ENCODE measurements at places on chromosomes 16 and 17.
A peak's percentile ranks its signal among the peaks of the same experiment; 100 is the strongest.

DNA sequence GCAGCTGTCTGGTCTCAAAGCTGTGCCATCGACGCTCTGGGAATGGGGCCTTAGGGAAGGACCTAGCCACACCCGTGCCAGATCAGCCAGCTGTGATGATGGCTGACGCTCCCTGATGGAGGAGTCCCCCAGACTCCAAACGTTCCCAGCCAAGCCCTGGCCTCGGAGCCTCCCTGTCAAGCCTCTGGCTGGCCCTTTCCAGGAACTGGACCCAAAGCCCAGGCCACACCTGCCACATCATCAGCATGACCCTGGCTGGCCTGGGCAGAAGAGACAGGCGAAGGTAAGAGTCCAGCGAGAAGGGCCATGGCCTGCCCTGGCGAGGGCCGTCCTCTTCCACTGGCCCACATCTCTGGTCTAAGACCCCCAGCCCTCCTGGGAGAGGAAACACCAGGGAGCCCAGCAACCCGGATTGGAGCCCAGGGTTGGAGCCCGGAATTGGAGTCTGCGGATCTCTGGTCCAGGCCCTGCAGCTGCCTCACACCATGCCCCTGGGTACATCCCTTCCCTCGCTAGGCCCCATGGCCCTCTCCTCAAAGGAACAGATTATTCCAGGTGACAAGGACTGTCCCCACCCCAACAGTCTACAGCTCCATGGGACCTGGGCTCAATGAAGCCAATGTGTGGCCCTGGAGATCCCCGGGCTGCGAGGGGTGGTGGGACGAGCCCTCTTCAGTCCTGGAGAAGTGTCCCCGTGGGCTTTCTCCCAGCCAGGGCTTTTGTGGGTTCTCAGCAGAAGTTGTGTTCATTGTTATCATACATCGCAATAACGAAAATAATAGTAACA, 105.1 kb upstream of the TNRC6C start:
- DNase-seq: no peak

- DNase-seq: no peak
Measured at GRCh38 chr17:80205811-80206210, 14.3 kb downstream of the SGSH start.

- no peak for DNase-seq
Measured at GRCh38 chr16:74718140-74718539, 17.5 kb upstream of the MLKL start.

DNA sequence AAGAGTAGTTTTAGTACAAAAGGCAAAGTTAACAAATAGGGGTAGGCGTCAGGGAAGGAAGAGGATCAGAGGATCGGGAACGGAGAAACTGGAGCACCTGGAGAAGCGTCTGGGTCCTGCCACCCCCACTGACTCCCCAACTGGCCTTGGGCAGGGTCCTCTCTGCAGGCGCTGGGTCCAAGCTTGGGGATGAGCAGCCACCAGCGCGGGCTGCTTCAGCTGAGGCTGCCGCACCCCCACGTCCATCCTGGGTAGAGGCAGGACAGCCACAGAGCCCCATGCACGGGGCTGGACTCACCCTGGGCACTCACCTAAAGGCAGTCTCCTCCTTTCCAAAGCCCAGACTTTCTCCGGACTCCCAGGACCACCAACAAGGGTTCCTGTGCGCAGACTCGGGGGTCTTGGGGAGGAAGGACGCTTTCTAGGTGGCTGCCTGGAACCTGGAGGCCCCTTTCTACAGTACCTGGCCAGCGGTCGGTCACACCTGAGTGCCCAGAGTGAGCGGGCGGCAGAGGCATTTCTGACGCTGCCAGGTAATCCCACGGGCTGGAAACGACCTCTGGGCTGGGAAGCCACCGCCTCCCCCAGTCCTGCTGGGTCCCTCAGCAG, 1.1 kb downstream of the HS3ST6 start:
- no peak for DNase-seq

DNA sequence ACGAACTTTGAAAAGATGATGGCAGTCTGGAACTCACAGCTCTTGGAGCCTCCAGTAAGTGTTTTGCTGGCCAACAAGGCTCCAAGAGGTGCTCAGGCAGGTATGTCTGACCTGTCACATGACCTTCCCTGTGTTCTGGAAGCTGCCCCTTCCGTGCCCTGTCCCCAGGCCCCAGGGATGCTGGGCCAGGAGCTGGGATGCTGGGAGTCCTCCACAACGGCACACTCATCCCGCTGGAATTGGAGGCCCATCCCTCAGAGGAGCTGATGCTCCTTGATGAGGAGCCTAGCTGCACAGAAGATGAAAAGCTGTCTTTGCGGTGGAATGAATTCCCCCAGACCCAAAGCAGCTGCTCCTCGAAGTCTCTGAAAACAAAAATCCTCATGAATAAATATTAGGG, 47.8 kb downstream of the HOXB1 start:
- DNase-seq: no peak

DNA sequence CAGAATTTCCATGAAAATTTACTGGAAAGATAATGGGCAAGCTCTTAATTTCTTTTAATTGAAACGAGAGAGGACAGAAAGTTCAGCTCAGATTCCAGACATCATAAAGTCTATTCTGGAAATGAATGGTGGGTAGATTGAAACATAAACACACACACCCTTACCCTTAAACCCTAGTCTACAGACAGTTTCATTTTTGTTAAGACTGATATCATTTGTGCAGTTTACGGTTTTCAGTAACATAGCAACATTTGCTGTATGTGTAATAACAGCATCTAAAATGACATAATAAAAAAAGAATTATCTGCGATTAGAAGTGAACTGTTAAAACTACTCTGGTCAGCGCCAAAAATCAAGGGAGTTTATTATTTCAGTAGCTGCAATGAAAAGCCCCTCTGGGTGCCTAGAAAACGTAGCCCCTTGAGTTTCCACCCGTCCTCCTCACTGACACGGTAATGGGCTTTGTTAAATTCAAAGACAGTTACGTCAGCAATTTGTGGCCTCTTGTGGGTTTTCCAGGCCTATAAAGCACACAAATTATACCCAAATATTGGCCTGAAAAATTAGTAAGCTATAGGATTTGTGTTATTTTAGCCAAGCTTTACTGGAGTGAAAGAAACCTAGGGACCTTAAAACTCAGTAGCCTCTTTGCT, 520.6 kb upstream of the SOX9 start:
- no peak for DNase-seq

DNA sequence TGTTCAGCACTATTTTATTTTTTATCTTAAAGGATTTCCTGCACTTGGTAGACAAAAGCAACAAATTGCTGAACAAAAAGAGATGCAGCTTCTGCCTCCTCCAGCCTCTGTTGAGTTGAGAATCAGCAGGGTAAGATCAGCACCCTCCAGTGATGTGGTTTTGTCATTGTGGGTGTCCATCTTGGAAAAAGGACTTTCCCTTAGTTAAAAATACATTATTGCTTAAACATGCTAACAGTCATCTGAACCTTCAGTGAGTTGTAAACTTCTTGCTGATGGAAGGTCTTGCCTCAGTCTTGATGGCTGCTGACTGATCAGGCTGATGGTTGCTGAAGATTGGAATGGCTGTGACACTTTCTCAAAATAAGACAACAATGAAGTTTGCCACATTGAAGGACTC, 101.2 kb downstream of the PHKB start:
- DNase-seq: no peak

DNA sequence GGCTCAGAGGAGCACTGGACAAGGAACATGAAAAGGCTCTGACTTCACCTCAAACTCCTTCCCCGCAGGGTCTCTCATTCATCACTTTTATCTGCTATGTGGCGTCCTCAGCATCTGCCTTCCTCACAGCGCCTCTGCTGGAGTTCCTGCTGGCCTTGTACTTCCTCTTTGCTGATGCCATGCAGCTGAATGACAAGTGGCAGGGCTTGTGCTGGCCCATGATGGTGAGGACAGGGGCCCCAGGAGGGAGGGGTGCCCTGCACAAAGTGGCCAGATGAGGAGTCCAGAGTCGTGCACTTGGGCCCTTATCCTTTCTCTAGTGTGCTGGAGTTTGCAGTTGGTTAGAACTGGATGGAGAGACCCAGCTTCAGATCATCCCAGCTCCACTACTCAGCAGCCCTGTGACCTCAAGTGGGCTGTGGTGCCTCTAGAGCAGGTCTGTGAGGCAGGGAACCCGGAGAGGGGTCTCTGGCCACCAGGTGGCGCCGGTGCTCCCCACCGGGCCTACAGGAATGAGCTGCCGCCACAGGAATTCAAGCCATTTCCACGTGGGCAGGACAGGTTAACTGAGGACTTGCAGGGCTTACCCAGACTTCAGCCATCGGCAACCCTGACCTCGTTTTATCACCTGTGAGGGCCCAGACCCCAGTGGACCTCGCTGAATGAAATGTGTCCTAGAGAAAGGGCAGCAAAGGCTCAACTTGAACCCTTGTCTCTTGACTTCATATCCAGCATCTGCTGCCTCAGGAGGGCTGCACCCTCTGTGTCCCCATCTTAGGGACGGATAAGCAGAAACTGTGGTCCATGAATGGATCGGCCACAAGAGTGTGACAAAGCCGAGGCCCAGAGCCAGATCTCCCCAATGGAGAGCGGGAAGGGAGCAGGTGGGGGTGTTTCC, 4.0 kb downstream of the CMTM3 start:
- peak; percentile 70 for DNase-seq

- no peak for DNase-seq
Measured at GRCh38 chr17:77036136-77036840, 104.5 kb upstream of the SEC14L1 start.

DNA sequence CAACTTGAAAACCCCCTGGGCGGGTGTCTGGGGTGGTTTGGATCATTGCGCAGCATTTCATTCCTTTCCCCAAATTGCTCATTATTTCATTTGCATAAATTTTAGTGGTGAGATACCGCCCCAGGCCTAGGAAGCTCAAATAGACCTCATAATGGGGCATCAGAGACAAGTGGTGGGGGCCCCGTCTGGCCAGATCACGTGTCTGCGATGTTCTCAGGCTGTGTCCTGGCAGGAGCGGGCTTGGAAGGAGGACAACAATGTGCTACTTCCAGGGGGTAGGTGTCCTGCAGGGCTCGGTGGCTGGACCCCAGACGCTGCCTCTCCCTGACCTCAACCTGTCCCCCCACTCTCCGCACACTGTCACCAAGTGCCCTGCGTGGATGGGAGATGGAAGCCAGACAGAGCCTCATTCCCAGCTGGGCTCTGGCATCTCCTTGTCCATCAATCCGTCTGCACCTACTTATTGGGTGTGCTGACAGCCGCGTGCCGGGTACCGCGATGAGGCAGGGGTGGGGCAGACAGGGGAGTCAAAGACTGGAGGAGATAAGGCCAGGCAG, 116.9 kb downstream of the NTN1 start:
- DNase-seq: no peak

GRCh38 chr17:33766721-33767120, 473.6 kb upstream of the ASIC2 start:
- no peak for DNase-seq

DNA sequence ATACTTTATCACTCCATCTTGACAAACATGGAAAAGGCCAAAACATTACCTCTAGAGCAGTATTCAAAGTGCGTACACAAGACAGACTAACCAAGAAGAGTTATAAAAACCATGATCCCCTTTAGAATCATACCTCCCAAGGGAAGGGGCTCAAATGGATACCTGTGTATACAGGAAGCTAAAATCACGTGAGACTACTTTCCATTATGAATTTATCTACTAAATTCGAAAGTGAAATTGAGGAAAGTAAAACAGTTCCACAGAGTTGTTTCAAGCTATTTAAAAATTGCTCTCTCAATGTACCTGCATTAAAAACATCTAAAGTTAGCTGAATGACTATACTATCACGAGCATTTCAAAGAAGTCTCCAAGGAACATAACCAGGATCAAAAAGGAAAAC, 32.7 kb downstream of the AP1G1 start:
- DNase-seq: no peak

- no peak for DNase-seq
Measured at GRCh38 chr16:5841974-5842373, 744.4 kb upstream of the EEF2KMT start.

DNA sequence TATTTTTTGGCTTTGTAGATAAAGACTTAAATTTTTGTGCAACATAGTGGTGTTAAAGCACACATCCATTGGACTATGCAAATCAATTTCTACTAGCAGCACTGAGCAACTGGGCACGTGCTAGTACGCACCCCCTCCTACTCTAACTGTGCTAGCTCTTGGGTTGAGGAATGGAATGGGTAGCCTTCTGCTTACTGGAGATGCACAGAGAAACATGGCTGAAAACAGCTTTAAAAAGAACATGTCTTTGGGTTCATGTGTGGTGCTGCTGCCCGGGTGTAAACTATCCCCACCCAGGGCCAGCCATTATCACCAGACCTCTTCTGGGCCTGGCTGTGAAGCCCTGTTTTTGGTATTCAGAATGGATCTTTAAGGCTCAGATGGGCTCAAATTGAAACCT, 7.3 kb downstream of the ESRP2 start:
- no peak for DNase-seq

- no peak for DNase-seq
Measured at GRCh38 chr16:75064403-75065148, 52.0 kb downstream of the LDHD start.

GRCh38 chr17:15954222-15954621, 9.3 kb downstream of the ADORA2B start:
- no peak for DNase-seq

DNA sequence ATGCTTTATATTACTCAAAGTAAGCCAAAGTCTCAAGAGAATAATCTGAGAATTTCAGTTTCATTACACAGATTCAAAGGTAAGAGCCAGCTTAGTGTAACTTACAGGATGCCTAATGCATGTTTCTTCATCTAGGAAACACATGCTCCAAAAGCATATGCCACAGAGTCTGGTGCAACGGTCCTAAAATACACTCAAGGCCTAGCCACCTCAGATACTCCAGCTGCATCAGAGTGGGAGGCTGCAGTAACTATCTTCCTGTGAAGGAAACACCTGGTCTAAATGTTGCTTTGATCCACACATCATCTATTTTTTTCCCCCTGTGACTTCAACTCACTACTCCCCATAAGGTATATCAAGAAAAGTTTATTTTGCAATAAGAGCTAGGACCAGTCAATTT, 51.6 kb upstream of the CORO6 start:
- no peak for DNase-seq

- no peak for DNase-seq
Measured at GRCh38 chr16:10982465-10983150, 38.2 kb downstream of the CLEC16A start.
